MCF 10A (cell line): ENCODE measurements at places on chromosomes 1 and 21.
A peak's percentile ranks its signal among the peaks of the same experiment; 100 is the strongest.

- no peak for DNase-seq
These were observed 3.6 kb downstream of the BEST4 start for GRCh38 chr1:44784094-44785028.

GRCh38 chr1:169874229-169874628, 19.5 kb downstream of the SCYL3 start:
- no peak for DNase-seq

GRCh38 chr1:63721531-63722189, 52.2 kb upstream of the ROR1 start:
- DNase-seq: no peak

GRCh38 chr1:3530926-3531818, 76.7 kb downstream of the ARHGEF16 start:
- DNase-seq: peak; percentile 87

DNA sequence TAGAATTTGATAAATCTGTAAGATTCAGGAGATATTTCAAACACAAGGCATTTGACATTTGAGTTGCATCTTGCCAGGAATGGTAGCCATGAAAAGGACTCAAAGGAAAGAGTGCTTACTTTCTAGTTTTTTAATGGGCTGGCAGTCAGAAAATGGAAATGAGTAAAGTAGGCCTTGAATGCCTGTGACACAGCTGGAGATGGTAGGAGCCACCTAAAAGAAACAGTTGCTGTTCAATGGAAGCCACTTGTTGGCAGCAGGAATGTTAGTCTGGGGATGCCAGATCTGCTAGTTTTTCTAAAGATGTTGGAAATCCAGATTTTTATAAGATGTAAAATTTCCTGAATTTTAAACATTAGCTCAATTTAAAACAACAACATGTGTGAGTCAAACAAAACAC, 43.6 kb downstream of the CACHD1 start:
- DNase-seq: no peak

- DNase-seq: no peak
These were observed 2.4 kb downstream of the CAPN9 start for GRCh38 chr1:230749635-230750034.

- DNase-seq: no peak
These were observed 82.7 kb downstream of the CDC7 start for GRCh38 chr1:91583326-91583755.

- no peak for DNase-seq
These were observed 272.9 kb upstream of the TMEM51 start for GRCh38 chr1:14880456-14881316.

GRCh38 chr1:100449477-100449876, 88.5 kb upstream of the GPR88 start:
- DNase-seq: no peak

- no peak for DNase-seq
These were observed 45.5 kb upstream of the PRRX1 start for GRCh38 chr1:170618421-170618820.

- no peak for DNase-seq
These were observed 11.0 kb downstream of the ANKRD35 start for GRCh38 chr1:145874646-145875045.

DNA sequence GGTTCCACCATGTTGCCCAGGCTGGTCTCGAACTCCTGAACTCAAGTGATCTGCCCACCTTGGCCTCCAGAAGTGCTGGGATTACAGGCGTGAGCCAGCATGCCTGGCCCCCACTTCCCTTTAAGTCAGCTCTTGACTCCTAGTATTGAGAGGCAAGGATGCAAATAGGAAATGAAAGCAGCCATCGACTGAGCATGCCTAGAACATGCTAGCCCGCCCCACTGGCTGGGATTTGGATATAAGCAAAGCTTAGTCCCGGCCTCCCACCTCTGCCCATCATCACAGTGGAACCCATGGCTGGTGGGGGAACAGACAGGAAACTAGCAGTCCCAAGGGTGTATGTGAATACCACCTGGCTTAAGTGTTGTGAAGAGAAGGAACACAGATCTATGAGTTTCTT, 10.5 kb downstream of the C1orf167 start:
- no peak for DNase-seq

GRCh38 chr1:86389307-86389706, 6.8 kb downstream of the ODF2L start:
- no peak for DNase-seq

- DNase-seq: no peak
These were observed 579.7 kb downstream of the PLA2G4A start for GRCh38 chr1:187408212-187409004.

- no peak for DNase-seq
These were observed 32.7 kb upstream of the CRB1 start for GRCh38 chr1:197235355-197235754.

GRCh38 chr21:45724345-45724961, 80.9 kb downstream of the PCBP3 start:
- no peak for DNase-seq

GRCh38 chr21:41876928-41877652, 2.1 kb downstream of the PRDM15 start:
- no peak for DNase-seq

DNA sequence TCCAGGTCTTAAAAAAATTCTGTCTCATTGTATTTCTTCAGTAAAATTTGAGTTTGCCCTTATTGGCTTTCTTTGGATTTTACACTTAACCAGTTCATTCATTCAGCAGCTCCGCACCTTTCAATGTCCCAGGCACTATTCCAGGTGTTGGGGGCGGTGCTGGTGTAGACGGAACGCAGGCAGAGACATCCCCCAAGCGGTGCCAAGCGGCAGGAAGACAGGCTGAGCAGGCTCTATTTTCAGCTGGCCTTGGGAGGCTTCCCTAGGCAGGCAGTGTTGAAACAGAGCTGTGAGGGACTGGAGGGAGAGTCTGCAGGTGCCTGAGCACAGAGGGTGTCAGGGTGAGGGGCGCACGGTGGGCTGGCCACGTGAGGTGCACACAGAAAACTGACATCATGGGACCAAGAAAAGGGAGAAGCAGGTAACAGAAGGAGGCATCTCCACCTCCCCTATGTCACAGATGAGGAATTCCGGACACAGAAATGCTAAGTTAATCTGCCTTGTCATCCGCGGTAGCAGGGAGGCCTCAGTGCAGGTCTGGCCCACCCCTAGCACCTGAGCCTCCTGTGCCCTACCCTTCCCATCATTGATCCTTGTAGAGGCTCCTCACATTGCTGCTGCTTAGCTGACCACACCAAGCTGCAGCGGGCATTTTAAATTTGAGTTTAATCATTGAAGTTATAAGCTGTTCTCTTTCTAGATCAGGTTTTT, 40.8 kb downstream of the SLC37A1 start:
- DNase-seq: no peak

DNA sequence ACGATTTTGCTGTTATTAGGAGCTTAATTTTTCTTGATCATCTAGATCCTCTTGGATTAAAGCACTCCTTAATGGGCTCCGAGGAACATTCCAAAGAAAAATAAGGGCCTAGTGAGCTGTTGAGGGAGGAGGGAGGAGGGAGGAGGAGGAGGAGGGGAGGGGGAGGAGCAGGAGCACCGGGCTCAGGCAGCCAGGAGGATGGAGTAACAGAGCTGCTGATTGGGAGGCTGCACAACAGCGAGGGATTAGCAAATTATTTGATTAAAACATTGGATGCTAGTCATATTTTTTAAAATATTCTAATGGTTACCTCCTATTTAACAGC, 302.1 kb upstream of the RRP15 start:
- no peak for DNase-seq

- no peak for DNase-seq
These were observed 22.4 kb downstream of the PTTG1IP start for GRCh38 chr21:44850905-44851657.

DNA sequence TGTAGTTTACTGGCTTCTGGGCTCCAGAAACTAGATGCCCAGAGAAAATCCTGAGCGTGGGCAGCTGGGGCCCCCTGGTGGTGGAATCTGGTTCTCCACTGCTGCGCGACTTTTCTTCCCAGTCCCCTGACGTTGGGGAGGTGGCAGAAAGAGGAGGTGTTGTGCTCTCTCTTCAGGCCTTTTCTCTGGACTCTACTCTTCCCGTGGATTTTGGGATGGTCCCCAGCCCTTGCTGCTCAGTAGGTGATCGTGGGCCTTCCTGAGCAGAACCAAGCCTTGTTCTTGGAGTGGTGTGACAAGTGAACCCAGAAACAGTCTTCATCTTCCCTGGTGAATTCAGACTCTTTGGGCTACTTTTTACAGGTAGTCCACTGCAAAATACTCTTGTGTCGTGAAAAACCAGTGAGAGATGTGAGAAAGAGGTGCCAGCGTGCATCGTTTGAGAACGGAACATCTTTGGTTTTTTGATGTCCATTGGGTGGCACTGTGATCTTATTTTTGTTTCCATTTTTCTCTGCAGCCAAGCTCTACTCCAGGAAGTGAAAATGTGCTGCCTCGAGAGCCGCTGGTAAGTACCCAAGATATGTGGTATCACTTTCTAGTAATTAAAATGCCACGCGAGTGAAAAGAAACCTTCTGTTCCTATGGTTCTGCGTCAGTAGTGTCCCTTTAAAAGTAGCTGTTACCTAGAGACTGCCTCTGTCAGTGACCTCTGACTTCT, 20.2 kb downstream of the PEX14 start:
- DNase-seq: peak; percentile 76

DNA sequence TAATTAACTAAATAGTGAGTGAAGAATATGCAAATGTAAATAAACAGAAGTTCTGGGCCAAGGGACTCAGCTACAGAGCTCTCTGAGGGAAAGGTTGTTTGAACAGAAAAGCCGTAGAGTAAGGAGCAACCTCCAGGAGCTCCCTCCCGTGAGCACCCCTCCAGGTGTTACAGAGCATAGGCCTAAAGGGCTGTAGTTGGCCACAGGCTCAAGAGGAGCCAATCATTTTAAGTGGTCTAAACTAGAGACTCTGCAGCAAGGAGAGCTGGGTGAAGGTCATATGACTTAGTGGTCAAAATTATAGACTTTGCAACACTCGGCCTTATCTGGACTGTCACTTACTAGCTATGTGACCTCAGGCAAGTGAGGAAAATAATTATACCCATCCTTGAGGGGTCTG, 19.1 kb upstream of the RXRG start:
- no peak for DNase-seq

DNA sequence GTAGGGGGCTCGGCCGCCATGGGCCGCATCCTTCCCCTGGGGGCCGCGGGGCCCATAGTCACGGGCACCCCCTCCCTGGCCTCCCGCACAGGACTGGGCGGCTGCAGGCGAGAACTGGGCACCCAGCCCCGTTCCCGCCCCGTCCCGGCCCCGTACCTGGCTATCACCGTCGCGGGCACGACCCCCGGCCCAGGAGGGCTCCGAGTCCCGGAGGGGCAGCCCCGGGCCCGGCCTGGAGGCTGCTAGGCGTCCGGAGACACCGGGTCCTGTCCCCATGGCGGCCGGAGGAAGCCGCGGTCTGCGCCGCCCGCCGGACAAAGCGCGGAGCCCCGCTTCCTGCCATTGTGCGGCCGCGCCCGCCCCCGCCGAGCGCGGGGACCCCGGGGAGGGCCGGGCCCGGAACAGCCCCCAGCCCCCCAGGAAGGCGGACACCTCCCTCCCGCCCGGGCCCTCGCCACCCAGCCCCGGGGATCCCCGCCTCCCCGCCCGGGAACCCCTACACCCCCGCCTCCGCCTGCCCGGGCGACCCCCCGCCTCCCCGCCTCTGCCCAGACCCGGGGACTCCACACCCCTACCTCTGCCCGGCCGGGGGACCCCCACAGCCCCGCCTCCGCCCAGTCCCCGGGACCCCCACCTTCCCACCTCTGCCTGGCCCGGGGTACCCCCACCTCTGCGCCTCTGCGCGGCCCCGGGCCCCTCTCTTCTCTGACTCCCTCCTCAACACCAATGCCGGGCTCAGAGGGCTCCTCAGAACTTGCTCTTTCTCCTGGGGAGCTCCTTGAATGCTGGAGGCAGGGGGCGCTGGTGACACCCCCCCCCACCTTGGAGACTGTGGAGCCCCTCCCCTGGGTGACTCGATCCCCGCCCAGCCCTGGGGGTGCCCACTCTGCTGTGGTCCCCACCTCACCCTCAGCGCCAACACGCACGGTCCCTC, 6.0 kb downstream of the PLEKHG5 start:
- DNase-seq: no peak

DNA sequence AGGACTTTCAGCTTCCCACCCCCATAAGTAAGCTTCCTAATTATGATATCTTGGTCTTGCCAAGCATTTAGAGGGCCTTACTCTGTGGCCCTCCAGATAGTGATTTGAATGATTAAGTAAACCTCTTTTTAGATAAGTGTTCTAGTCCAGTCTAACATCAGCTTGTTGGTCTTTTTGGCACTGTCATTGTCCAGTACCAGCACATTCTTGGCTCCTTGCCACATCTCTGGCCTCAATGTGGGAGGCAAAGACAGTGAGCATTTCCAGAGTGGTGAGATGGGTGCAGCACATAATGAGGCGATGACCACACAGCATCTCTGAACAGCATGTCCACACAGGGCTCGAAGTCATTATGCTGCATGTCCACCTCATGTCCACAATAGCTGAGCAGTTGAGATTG, 6.1 kb downstream of the CAPZA1 start:
- DNase-seq: peak; percentile 26

DNA sequence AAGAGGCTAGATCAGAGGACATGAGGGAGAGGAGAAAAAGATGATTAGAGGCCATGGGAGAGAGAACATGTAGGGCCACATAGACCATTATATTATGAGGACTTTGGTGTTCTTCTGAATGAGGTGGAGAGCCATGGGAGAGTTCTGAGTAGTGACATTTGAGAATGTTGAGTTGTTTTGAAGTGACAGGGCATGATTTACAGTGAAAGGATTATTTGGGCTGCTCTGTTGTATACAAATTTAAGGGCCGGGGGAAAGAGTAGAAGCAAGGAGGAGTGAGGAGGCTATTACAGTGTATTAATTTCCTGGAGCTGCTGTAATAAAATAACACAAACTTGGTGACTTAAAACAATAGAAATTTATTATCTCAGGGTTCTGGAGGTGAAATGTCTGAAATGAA, 102.5 kb upstream of the RGS4 start:
- DNase-seq: no peak

GRCh38 chr1:11787251-11787803, 18.4 kb downstream of the MTHFR start:
- peak; percentile 55 for DNase-seq

DNA sequence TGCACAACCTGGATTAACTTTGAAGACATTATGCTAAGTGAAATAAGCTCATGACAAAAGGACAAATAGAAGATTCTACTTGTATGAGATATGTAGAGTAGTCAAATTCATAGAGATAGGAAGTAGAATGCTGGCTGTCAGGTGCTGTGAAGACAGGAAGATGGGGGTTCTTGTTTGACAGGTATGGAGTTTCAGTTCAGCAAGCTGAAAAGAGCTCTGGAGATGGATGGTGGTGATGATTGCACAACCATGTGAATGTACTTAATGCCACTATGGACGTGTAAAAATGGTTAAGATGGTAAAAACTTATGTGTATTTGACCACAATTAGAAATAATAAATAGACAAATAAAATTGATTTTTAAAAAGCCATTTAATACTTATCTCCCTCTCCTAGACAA, 169.8 kb upstream of the DUSP10 start:
- DNase-seq: no peak

DNA sequence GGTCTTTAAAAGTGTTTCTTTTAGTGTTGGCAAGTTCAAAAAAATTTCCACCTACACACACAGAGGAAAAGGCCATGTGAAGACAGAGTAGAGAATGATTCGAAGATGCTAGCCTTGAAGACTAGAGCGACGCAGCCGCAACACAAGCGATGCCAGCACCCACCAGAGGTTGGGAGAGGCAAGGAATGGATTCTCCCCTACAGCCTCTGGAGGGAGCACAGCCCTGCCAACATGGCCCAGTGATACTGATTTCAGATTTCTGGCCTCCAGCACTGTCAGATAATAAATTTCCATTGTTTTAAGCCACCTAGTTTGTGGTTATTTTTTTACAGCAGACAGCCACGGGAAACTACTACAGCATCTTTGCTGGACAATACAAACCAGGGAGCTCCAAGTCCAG, 6.9 kb upstream of the ADAR start:
- DNase-seq: no peak
